Bronchial epithelial cell (primary cell): ENCODE measurements at places on chromosomes 12 and 14. TPM values are rescaled to one million over a fixed set of nuclear protein-coding genes. Genes with fewer than 3 reads are reported as not detected.

The TMEM30B gene
- 10.5 and 15.7 TPM in 2 replicates for total RNA-seq

The ATP5F1B gene
- total RNA-seq, result 519 and 608 TPM in 2 replicates

The POTEM gene
- total RNA-seq, result not detected in 2 replicates

The PRICKLE1 gene
- total RNA-seq, result 1.1 and 2.4 TPM in 2 replicates

The KRT8 gene
- 146 and 309 TPM in 2 replicates for total RNA-seq

The PRKD1 gene
- total RNA-seq, result 0.53 and 1.0 TPM in 2 replicates

The GLS2 gene
- 5.2 and 6.1 TPM in 2 replicates for total RNA-seq

The KRT72 gene
- total RNA-seq, result not detected in 2 replicates

The INSM2 gene
- not detected in 2 replicates for total RNA-seq

The A2M gene
- 1.1 TPM in 1 of 2 replicates, not detected in the other for total RNA-seq

The SDSL gene
- 4.7 and 21.5 TPM in 2 replicates for total RNA-seq

The APOF gene
- total RNA-seq, result not detected in 2 replicates

The SERPINA9 gene
- total RNA-seq, result not detected in 2 replicates

The PXN gene
- total RNA-seq, result 28.0 and 29.5 TPM in 2 replicates

DNA sequence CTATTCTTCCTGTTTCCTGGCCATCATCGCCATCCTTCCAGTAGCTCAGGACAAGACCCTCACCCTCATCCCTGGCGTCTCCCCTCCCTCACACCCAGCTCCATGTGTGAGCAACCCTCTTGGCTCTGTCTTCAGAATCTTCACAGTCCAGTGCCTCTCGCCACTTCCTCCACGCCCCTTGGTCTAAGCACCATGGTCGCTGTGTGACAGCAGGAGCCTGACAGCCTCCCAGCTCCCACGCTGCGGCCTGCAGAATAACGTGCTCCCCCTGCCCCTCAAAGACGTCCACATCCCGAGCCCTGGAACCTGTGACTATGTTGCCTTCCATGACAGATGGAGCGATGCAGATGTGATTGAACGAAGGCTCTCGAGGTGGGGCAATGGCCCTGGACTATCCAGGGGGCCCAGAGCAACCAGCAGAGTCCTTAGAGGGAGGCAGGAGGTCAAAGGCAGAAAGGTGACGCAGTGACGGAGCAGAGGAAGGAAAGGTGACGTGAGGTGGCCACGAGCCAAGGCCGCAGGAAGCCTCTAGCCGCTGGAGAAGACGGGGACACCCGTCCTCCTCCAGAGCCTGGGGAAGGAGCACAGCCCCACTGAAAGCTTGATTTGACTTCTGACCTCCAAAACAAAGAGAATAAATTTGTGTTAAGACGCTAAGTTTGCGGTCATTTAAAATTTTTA, 139.8 kb downstream of the CALM1 start:
- DNase-seq, result no peak

DNA sequence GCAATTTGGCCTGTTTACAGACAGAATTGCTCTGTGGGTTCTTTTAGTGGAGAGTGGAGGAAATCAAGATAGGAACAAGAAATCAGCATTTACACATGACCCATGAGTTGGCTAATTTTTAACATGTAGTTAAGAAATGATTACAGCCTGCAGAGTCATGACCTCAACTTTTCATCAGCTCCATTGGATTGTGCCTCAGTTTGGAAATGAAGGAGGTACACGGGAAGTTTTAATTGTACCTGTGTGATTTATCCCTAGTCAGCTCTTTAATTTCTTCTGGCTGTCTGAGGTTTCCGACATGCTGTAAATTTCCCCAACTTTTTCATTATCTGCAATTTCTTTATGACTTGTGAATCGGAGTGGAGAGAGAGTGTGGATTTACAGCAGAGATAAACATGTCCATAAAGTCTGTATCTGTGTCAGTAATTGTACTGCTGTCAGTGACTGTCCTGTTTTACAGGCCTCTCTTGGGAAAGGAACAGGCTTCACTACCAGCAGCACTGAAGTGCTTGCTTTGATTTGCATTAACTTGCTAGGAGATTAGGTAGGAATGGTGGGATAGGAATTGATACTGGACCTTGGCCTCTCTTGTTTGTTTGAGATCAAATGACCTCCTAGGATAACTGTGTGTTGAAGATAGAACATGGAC, 49.2 kb downstream of the LIN52 start:
- DNase-seq, result no peak

DNA sequence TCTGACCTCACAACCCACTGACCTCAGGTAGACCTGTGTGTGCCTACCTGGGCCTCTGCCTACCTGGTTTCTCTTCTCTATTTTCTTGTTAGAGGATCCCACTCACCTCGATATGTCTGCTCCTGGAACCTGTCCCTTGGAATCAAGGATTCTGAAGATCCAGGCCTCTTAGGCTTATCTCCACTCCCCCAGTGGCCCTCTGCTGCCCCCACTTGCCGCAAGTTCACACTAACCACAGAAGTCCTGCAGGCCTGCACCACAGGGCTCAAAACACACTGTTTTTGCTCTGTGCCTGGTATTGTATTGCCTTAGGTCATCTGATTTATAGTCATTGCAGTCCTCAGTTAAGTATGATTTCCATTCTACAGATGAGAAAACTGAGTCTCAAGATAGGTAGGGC, 15.3 kb upstream of the NRXN3 start:
- no peak for DNase-seq

DNA sequence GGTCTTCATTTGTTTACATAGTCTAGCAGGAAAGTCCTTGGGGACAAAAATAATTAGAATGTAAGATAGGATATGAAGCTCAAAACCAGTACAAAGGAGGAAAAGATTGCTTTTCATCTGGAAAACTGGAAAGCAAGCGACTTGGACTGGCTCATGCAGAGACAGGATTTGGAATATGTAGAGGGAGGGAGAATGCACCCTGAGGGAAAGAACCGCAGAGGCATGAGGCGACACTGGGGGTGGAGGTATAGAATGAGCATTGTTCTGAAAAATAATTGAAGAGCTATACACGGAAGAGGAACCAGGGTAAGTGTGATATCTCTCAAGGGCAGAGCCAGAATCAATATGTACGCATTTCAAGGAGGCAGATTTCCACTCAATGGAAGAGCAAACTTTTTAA, 85.5 kb downstream of the PLEKHG3 start:
- DNase-seq, result no peak

DNA sequence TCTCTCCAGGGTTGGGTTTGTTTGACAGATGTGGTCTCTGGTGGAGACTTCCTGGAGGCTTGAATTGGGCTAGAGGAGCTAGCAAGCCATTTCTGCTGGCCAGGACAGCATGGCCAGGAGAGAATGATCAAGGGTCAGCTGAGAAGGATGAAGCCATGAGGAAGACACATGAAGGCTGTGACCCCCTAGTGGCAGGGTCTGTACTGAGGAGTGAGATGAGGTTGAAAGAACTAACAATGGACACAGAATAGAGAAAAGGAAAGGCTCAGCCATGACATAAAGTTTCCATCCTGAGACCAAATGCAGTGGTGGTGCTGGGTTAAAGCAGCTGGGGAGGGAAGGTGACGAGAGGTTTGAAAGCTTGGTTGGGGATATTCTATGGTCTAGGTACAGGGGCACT, 89.9 kb downstream of the NT5DC3 start:
- no peak for DNase-seq

GRCh38 chr14:34710006-34710405, 4.4 kb downstream of the CFL2 start:
- no peak for DNase-seq

DNA sequence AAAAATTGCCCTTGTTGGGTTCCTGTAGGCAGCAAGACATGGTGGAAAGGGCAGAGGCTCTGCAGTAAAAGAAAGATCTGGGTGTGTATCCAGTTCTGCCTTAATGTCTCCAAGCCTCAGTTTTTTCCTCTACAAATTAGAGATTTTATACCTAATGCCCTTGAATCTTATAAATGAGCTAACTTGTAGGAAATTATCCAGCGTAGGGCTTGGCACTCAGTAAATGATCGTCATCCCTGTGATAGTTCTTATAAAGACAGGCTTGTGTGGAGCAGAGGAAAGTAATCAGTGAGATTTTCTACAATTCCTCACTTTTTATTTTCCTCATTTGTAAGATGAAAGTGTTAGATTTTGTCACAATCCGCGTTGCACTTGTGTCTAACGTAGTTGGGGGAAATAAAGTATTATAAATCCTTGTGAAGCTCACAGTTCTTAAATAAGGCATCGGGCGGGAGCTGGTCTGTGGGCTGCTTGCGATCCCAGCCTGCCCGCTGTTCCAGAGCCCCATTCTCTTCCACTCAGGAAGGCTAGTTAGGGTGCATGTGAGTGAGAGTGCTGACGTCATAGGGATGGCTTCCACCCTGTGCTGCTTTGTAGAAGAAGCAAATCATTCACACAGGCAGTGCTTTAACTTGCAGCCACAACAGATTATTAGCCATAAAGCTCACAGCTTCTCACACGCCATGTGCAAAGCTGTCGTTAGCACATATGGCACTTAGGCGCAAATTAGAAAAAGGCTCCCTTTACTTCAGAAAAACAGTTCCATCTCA, 87.6 kb downstream of the EML1 start:
- DNase-seq, result no peak

GRCh38 chr14:92880851-92881250, 42.1 kb upstream of the CHGA start:
- peak; percentile 72 for DNase-seq

- no peak for DNase-seq
Measured at GRCh38 chr14:101019990-101020710, 116.6 kb upstream of the RTL1 start.

DNA sequence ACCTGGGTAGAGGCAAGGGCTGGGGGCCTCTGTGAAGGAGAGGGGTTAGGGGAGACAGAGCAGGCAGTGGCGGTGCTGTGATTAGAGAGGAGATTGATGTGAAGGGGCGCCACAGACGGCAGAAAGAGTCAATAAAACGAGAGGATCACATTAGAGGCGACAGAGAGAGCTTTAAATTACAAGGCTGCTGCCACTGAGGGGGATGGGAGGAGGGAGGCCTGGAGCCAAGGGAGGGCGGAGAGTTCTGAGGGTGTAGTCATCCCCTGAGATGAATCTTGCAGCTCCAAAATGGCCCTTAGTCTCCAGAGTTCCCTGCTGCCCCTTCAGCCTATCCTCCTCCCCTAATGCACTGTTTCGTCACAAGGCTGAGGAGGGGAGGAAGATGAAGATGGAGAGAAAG, 12.8 kb downstream of the ZFHX2 start:
- no peak for DNase-seq

GRCh38 chr14:24849471-24849870, 200.5 kb downstream of the STXBP6 start:
- DNase-seq, result no peak

GRCh38 chr12:1290716-1291115, 299.7 kb downstream of the ERC1 start:
- DNase-seq, result no peak

GRCh38 chr12:4174417-4174816, 99.1 kb upstream of the CCND2 start:
- DNase-seq, result no peak

DNA sequence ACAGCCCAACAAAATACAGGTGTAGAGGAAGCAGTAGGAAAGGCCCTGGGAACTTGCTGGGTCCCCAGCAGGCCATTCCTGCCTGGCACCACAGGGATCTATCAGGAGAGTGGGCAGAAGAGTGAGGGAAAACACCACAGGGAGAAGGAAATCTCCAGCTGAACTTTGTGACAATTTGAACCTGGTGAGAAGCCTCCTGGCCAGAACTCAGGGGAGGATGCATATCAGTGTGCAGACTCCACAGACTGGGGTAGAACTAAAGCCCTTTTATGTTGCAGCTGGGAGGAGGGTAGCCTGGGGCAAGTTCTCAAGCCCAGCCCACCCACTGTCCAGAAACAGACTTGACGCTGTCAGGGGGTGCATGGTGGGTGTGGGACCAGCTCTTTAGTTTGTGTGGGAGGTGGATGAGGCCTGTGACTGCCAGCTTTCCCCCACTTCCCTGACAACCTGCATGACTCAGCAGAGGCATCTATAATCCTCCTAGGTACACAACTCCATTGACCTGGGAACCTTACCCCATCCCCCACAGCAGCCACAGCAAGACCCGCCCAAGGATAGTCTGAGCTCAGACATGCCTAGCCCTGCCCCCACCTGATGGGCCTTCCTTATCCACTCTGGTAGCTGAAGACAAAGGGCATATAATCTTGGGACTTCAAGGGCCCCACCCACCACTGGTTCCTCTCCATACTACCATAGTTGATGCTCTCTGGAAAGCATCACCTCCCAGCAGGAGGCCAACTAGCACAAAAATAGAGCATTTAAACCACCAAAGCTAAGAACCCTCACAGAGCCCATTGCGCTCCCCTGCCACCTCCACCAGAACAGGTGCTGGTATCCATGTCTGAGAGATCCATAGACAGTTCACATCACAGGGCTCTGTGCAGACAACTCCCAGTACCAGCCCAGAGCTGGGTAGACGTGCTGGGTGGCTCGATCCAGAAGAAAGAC, 28.9 kb downstream of the PNN start:
- peak; percentile 89 for DNase-seq

- no peak for DNase-seq
Measured at GRCh38 chr14:24119691-24120090, 4.9 kb upstream of the NRL start.

DNA sequence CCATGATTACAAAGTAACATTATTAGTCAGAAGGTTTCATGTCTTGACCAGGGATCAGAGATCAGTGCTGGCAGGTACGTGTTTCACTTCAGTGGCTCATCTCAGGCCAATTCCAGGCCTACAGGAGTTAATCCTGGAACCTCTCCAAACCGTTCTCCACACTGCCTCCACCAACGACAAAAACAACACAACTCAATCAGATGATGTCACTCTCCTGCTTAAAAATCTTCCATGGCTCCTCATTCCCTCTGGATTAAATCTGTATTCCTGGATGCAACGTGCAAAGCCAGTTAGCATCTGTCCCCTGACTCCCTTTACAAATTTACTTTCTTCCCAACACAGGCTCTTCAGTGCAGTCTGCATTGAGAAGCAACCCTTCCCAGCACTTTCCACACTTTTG, 34.3 kb upstream of the TXNRD1 start:
- peak; percentile 16 for DNase-seq

DNA sequence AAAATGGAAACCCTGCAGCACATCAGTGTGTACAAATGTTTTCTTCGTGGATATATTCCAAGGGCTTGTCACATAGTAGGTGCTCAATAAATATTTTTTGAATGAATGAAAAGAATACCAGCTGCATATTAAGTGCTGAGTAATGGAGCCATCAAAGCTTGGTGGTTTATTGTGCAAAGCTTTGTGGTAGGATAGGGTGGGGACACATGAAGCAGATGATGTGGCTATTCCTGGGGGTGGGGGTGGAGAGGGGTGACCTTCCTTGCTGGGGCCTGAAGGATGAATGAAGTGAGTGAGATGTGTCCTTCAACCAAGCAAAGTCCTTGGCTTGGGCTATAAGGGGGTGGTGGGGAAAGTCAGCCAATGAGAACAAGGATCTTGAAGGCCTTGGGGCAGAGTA, 4.3 kb upstream of the KRT81 start:
- DNase-seq, result no peak

- DNase-seq, result no peak
Measured at GRCh38 chr12:63994704-63995103, 150.2 kb downstream of the SRGAP1 start.

GRCh38 chr14:23550131-23550811, 1.3 kb downstream of the ZFHX2 start:
- no peak for DNase-seq

DNA sequence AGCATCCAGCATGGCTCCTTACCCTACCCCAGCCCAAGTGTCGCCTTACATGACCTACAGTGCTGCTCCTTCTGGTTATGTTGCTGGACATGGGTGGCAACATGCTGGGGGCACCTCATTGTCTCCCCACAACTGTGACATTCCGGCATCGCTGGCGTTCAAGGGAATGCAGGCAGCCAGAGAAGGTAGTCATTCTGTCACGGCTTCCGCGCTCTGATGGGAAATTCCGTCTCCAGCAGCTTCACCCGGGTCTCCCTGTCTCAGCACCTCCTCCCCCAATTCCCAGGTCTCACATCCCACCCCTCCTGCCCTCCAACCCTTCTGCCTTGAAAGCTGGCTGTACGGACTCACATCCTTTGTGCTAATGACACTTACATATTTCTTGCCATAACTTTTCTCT, 14.6 kb downstream of the PAX9 start:
- no peak for DNase-seq
